ENCODE measurements at places on chromosomes 7 and 10.

- DNase-seq: no peak
These were observed 31.8 kb downstream of the ZNF467 start for GRCh38 chr7:149741629-149742028.

GRCh38 chr10:125283836-125284614 is 123.7 kb upstream of the CTBP2 start:
- DNase-seq: no peak

- no peak for DNase-seq
These were observed 9.2 kb downstream of the PCBD1 start for GRCh38 chr10:70879207-70879606.

- no peak for DNase-seq
These were observed 683 bp downstream of the INSIG1 start for GRCh38 chr7:155298288-155298833.

GRCh38 chr7:80468931-80469714 is 42.7 kb downstream of the GNAT3 start:
- DNase-seq: no peak

Measured in activated CD4-positive, alpha-beta T cell treated with anti-CD3 and anti-CD28 coated beads for 24 hours (primary cell).